GM18507 (cell line): ENCODE measurements at places on chromosomes 6 and 20.

- DNase-seq: no peak
Measured at GRCh38 chr6:89840538-89840937, 10.9 kb downstream of the CASP8AP2 start.

GRCh38 chr20:38262931-38263330 lies 2.4 kb upstream of the KIAA1755 start:
- DNase-seq: no peak

- DNase-seq: no peak
Measured at GRCh38 chr20:47860049-47860830, 75.0 kb upstream of the SULF2 start.

DNA sequence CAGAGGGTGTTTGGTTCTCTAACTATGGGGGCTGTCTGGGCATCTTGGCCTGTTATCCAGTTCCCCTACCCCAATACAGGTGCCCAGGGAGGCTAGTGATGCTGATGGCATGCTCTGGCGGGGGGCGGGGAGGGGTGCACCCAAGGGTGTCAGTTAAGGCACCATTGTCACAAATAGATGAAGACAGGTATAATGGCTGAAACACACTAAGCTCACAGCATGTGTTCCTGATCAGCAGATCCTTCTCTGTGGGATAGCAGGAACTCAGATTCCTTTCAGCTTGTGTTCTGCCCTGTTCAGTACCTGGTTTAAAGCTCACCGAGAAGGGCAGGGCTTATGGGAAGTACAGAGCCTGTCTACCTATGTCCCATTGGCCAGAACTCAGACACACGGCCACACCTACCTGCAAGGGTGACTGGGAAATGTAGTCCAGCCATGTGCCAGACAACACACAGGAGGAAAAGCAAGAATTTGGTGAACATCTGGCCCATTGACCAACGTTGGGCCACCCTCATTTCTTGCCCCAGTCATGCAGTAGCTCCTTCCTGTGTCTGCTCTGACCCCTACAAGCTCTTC lies 3.4 kb upstream of the RSPO4 start:
- DNase-seq: peak; percentile 14

GRCh38 chr6:36290668-36291620 lies 21.1 kb downstream of the PNPLA1 start:
- DNase-seq: no peak

- no peak for DNase-seq
Measured at GRCh38 chr6:10269814-10270472, 144.9 kb downstream of the TFAP2A start.

- DNase-seq: no peak
Measured at GRCh38 chr6:10779076-10779475, 31.5 kb downstream of the TMEM14B start.

- DNase-seq: no peak
Measured at GRCh38 chr6:90082847-90083246, 188.6 kb downstream of the GJA10 start.

GRCh38 chr6:17179530-17180073 lies 77.8 kb downstream of the STMND1 start:
- no peak for DNase-seq

- DNase-seq: no peak
Measured at GRCh38 chr6:119294984-119295383, 54.6 kb downstream of the MAN1A1 start.

DNA sequence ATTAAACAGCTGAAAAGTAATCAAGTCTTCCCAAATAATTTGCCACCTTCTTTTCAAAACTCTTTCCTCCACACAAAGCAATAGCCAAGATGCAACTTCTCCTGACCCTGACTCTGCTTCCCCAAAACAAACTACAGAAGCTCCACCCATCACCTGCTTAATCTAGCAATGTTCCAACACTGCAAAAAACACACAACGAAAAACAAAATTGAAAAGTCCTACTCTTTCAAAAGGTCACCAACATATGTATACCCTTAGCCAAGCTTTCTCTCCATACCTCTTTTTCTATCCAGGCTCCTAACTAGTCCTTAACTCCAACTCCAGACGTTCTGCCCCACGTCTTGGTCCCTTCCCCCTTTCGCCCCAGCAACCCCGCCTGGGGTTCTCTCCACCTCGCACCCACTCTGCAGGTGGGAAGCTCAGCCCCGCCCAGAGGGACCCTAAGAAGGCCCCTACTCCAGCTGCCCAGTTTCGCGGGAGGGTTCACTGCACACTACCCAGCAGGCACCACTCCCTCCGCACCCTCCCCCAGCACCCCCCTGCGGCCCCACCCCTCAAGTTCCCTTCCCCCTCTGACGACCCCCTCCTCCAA lies 717 bp downstream of the CSNK2A1 start:
- peak; percentile 18 for DNase-seq

- no peak for DNase-seq
Measured at GRCh38 chr20:19676202-19676601, 81.9 kb upstream of the RIN2 start.

DNA sequence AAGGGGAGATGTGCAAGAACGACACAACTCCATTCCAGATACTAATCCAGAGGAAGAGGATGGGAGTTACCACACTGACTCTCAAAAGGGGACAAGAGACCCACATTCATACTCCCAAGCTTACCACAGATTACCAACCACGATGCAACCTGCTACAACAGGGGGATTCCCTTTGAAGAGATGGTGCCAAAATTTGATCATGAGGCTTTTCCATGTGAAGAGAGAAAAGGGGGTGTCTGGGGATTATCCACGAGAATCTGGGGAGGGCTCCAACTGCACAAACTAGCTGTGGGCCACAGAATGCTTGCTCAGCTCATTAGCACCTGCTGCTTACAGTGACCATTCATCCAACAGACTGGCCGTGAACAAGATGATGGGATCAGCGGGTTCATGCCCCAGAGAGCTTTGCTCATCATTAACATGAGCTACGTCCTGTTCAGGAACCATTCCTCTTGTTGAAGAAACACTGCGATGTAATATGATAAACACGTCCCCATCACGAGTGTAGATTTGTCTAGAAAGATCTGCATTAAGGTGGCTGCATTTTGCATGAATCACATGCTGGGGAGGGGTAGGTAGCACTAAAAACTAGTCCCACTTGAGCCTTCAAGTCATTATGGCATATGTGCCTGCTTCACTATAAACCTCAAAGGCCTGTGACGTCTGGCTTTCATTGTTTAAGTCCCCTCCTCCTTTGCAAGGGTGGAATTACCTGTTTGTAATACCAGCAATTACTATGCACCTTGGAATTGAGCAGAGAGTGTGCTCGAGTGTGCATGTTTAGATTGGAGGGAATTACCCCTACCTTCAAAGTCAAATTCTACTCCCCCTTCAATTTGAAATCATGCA lies 4.0 kb downstream of the PLAGL2 start:
- DNase-seq: no peak

DNA sequence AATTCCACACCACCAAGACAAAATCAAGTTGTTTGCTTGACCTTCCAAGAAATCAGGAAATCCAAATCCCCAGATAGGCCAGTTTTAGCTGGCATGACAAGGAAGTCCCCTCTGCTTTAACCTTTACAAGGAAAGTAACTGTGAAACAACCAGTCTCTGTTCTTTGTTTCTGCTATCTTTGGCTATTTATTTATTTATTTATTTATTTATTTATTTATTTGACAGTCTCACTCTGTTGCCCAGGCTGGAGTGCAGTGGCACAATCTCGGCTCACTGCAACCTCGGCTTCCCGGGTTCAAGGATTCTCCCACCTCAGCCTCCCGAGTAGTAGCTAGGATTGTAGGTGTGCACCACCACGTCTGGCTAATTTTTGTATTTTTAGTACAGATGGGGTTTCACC lies 14.5 kb upstream of the GMNN start:
- DNase-seq: no peak

DNA sequence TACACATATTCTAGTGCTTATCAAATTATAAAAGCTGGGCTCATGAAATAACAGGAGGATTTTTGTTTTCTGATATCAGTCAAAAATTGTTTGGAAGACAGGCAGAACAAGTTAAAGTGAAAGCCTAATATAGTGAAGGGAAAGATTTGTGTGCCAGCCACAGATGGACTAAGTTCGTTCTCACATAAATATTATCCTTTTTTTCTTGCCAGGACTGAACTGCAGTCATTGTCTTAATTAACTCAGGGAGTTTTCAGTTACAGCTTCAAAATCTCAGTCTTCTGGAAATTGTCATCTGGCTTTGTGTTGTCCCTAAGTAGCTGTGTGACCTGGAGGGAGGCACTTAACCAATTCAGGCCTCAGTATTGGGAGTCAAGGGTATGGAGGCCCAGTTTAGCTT lies 40.7 kb downstream of the PLCB4 start:
- no peak for DNase-seq

- no peak for DNase-seq
Measured at GRCh38 chr6:6377621-6378020, 57.2 kb upstream of the F13A1 start.

GRCh38 chr20:33812152-33812849 lies 1.2 kb downstream of the CHMP4B start:
- no peak for DNase-seq

GRCh38 chr6:100751590-100751989 lies 129.5 kb downstream of the ASCC3 start:
- no peak for DNase-seq

DNA sequence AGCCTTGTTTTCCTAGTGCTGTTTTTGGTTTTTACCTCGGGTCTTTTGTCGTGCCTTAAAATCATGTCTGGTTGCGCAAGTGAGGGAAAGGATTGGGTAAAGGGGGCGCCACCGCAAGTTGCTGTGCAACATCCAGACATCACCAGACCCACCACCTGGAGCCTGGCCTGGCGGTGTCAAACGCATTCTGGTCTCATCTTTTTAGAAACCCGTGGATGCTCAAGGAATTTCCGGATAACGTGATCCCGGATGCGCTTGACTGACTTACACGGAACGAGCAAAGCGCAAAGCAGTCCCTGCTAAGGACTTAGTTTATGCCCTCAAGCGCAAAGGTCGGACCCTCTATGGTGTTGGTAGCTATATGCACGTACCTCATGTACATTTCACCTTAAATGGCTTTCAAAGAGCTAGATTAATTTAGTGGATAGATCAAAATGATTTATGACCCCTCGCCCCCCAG lies 105.2 kb downstream of the OR2B2 start:
- no peak for DNase-seq

DNA sequence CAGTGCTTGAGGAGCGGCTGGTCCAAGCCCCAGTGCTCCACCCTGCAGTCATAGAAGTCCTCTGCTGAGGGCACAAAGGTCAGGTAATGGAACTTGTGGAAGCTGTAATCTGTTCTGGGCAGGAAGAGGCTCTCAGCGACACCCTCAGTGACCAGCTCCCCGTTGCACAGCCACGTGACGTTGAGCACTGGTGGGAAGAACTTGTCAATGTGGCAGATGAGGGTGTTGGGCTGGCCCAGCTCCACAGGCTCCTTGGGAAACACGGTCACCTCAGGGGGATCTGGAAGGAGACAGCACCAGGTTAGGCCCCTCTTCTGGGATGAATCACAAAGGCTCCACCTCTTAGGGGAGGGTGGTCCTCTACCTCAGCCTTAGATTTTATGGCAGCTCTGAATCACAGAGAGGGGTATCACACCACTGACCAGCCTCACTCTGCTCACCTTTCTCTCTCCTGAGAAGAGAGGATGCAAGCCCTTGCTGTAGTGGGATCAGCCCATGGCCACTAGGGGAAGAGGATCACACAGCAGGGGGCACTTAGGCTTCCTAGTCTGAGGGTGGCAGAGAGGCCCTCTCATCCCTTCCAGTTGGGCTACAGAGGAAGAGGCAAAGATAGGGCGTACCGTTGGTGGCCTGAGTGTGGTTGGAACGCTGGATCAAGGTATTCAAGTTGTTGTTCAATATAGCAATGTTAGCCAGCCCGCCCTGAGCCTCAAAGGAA lies 4.3 kb downstream of the HLA-DPA1 start:
- no peak for DNase-seq

GRCh38 chr6:106629859-106630163 lies 433 bp downstream of the QRSL1 start:
- DNase-seq: no peak

DNA sequence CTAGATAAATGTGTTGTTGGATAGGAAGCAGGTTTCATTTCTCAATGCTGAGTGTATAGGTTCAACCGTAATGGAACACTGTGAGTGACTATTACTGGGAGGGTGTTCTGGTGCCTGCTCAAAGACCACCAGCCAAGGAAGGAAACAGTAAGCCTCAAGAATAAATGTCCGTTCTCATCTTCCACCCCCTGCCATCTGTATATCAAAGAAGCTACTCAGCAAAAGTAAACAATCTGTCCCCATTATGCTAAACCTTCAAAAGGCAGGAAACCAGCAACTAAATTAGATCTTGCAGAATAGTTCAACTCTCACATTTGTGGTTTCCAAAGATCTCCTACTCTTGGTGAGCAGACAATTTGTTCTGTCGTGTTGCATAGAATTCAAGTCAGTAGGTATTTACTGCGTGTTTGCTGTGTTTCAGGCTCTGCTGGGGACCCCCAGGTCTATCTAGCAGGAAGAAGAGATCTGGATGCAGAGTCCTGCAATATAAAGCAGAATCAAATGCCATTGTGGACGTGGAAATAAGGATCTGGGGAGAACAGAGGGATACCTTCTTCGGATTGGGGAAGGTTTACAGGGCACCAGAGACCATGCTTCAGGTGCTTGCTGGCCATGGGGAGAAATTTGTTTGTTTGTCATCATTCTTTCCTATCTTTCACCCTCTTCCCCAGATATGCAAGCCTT lies 87.3 kb downstream of the SCML4 start:
- no peak for DNase-seq
